RWPE2 (cell line): ENCODE measurements at places on chromosomes 12 and 14.

DNA sequence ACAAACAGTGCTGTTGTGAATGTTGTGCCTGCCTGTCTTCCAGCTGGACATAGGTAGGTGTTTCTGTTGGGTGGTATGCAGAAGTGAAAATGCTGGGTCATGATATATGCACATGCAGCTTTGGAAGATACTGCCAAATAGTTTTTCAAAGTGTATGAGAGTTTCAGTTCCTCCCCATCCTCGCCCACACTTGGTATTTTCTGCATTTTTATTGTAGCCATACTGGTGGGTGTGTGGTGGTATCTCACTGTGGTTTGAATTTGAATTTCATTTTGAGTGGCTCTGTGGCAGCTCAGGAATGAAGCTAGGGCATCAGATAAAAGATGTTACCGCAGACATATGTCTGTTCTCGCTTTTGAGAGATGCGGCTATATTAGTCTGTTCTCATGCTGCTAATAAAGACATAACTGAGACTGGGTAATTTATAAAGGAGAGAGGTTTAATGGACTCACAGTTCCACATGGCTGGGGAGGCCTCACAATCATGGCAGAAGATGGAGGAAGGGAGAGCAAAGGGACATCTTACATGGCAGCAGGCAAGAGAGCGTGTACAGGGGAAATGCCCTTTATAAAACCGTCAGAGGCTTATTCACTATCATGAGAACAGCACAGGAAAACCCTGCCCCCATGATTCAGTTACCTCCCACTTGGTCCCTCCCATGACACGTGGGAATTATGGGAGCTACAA, 183.1 kb downstream of the CAND1 start:
- H3K27ac ChIP-seq: no peak overlapping the region
- H3K36me3 ChIP-seq: no peaks in the 10 kb centered on the region
- peaks cover 4% of the 10 kb centered on the region for H3K4me1 ChIP-seq
- no peak overlapping the region for H3K4me3 ChIP-seq
- H3K27me3 ChIP-seq: no peaks in the 10 kb centered on the region
- no peak for DNase-seq

GRCh38 chr12:78210894-78211302, 380.2 kb downstream of the NAV3 start:
- no peak for DNase-seq
- H3K27ac ChIP-seq: no peak overlapping the region
- H3K4me1 ChIP-seq: peaks cover 7% of the 10 kb centered on the region
- H3K36me3 ChIP-seq: no peaks in the 10 kb centered on the region
- H3K4me3 ChIP-seq: no peak overlapping the region

DNA sequence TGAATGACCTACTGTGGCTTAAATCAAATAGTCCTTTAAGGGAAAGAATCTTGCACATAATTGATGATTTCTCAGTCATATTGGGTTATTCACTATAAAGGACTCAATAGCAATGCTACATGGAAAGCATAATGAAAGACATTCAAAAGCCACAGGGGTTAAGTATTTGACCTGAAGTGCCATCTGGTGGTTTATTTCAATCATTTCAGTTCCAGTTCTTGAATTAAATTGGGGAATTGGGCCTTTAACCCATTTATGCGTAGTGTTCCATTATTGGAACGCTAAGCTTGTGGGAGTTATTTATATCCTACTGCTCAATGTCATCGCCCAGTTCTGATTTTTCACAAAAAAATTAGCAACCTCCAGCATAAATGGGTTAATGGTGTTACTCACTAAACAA, 41.3 kb upstream of the C12orf71 start:
- H3K27me3 ChIP-seq: no peaks in the 10 kb centered on the region
- no peak overlapping the region for H3K27ac ChIP-seq
- no peaks in the 10 kb centered on the region for H3K36me3 ChIP-seq
- H3K4me1 ChIP-seq: no peaks in the 10 kb centered on the region

DNA sequence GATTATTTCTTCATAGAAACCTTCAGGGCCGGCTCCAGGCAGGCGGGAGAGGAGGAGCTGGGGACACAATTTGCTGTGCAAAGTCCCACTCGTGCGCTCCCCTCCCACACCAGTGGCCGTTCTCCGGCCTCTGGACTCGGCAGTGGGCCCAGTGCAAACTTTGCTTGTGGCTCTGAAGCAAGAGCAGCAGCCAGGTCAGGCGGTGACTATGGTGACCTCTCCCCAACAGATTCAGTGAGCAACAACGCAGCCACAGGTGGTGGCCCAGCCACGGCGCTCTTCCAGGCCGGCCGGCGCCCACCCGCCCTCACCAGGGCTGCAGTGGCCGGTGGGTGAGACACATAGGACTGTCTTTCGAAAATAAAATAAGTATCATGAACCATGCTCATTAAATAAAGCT, 29.5 kb downstream of the VPS37B start:
- H3K4me1 ChIP-seq: peaks cover 30% of the 10 kb centered on the region
- H3K4me3 ChIP-seq: no peak overlapping the region
- H3K27me3 ChIP-seq: no peaks in the 10 kb centered on the region

GRCh38 chr14:54000341-54000811, 43.8 kb upstream of the BMP4 start:
- no peaks in the 10 kb centered on the region for H3K36me3 ChIP-seq
- no peak overlapping the region for H3K4me3 ChIP-seq
- DNase-seq: no peak
- peaks cover 22% of the 10 kb centered on the region for H3K4me1 ChIP-seq

DNA sequence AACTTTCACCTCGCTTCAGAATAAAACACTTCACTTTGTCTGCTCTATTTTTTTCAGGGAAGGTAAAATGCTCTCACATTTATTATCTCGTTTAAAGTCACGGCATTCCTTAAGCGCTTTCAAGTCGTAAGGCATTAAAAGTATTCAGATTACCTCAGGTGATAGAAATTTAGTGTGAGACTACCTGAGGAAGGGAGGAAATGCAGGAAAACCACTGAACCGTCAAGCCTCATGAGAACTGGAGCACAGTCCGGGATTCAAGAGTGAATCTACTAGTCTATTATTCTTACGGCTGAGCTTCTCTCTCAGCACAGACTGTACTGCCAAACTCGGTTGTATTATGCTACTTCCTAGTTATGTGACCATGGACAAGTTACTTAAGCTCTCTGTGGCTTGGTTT, 8.3 kb upstream of the PPFIBP1 start:
- no peak overlapping the region for H3K27ac ChIP-seq
- H3K4me3 ChIP-seq: no peak overlapping the region
- no peak for DNase-seq
- no peaks in the 10 kb centered on the region for H3K36me3 ChIP-seq
- no peaks in the 10 kb centered on the region for H3K27me3 ChIP-seq
- no peaks in the 10 kb centered on the region for H3K4me1 ChIP-seq
